DMS 273 treated with DMSO at 0.1 percent for 48 hours (cell line): ENCODE measurements at places on chromosomes 5 and 9.
A peak's percentile ranks its signal among the peaks of the same experiment; 100 is the strongest.

GRCh38 chr9:137198051-137198901 lies 2.3 kb downstream of the TPRN start:
- DNase-seq: no peak

- DNase-seq: no peak
These were observed 52.6 kb upstream of the KLF9 start for GRCh38 chr9:70466976-70467561.

GRCh38 chr9:72589667-72590521 lies 68.5 kb downstream of the TMC1 start:
- DNase-seq: peak; percentile 24

- DNase-seq: no peak
These were observed 8.0 kb downstream of the SPOCK1 start for GRCh38 chr5:137491121-137491520.

- DNase-seq: no peak
These were observed 166.4 kb upstream of the OTULINL start for GRCh38 chr5:14415024-14415697.

DNA sequence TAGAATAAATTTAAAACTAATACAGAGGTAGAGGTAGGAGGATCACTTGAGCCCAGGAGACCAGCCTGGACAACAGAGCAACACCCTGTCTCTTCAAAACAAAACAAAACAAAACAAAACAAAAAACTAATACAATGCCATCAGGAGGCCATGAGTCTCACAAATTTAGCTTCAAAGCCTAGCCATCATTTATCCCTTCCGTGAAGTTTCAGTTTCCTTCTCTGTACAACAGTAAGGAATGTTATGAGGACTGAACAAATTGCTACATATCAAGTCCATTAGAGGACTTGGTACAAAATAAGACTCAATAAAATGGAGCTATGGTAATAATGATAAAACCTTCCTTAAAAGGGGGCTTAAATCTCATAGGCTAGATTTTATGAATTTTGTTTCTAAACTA lies 60.8 kb downstream of the MAPKAP1 start:
- no peak for DNase-seq

DNA sequence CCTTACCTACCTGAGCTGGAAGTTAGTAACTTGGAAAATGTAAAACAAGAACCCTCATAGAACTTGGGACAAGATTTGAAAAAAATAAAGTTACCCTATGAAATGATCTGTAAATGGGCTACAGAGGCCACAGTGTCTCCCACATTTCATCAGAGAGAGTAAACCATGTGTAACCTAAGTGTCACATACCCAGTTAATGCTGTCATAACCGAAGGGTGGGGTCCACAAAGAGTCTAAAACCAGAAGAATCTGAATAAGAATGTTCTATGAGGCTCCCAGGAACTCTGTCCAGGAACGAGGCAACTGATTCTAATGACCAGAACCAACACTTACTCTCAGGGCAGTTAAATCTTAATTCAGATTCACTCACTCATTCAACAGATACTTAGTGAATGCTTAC lies 1.0 kb upstream of the FAM13B start:
- no peak for DNase-seq

DNA sequence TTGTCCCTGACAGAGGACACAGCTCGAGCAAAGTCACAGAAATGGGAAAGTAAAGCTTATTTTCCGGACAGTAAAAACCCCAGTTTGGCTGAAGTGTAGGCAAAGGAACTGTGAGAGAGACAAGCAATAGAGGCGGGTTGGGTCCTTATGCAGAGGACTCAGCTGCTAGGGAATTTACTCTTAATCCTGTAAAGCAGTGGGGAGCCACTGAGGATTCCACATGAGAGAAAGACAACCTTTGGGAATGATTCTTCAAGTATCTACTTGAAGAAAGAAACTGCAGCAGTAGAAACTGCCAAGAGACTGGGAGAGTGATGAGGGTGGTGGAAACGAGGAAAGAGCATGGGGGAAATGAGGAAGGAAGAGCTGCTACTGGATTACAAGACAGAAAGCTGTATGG lies 20.2 kb downstream of the ASTN2 start:
- DNase-seq: no peak

DNA sequence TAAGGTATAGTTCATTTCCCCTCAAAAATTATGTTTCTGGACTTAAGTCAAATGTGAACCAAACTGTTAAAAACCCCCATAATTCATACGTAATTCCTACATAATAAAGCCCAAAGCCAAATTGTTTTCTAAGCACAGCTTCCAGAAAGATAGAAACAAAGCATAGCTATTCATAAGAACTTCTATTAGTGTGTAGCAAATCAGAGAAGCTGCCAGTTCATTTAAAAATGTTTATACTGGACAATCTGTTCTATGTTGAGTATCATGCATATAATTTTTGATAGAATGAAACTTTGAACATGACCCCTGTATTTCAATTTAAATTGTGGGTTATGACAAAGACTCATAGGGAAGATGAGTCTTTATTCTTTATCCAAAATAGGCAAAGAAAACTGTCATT lies 119.0 kb upstream of the TXNDC8 start:
- no peak for DNase-seq

GRCh38 chr5:90387508-90387907 lies 22.0 kb downstream of the CETN3 start:
- no peak for DNase-seq

DNA sequence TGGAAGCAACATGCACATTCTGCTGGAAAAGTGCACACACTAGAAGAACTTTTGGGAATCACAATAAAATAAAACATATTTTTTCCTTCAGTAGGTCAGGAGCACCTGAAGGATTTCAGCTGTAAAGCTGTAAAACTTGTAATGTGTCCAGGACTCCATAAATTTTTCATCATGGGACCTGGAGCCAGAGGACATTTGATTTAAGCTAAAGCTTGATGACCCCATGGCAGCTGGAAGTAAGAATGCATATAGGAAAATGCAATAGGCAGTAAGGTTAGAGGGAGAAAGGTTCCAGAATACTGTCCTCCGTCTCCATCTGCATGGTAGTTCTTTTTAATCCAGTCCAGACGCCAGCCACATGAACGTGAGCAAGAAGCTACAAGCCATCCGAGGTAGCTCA lies 166.0 kb downstream of the ADAMTSL1 start:
- DNase-seq: no peak

GRCh38 chr9:124766815-124767554 lies 4.1 kb downstream of the NR6A1 start:
- DNase-seq: no peak

DNA sequence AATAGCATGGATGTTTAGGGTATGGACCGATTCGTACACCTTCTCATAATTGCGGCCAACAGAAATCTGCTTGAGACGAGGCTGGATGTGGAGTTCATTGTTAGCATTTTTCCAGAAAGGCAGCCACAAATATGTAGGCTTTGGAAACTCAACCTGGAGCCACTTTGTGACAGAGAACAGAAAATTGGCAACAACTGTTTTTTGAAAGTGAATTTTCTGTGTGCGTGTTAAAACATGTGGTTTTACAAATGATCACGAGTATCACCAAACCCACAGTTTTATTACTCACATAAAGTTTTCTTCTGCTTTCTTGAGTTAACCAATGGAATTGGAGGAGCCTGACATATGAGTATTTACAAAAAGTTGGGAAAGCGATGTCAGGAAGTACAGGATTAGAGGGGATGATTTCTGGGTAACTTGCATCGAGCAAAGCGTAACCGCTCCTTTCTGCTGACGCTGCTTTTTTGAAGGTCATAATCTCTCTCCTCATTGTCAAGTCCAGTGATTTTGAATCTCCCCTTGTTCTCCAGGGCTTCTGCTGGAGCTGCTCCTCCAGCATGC lies 138.5 kb upstream of the TAF11L2 start:
- DNase-seq: no peak

DNA sequence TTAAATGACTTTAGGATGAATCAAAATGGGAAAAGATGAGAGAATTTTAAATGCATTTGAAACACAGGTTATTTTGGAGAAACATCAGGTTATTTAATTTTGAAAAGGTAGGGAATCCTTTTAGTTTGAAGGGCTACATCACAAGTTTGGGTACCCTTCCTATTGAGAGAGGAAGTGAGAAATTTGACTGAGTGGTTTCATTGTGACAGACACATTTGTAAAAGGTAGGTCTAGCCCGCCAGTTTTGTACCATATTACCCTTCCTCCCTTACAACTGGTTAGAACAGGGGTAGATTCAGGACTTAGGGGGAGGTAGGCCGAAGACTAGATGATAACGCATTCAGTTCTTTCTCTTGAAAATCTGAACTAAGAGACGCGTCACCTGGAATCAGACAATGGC lies 464.2 kb downstream of the EBF1 start:
- no peak for DNase-seq

DNA sequence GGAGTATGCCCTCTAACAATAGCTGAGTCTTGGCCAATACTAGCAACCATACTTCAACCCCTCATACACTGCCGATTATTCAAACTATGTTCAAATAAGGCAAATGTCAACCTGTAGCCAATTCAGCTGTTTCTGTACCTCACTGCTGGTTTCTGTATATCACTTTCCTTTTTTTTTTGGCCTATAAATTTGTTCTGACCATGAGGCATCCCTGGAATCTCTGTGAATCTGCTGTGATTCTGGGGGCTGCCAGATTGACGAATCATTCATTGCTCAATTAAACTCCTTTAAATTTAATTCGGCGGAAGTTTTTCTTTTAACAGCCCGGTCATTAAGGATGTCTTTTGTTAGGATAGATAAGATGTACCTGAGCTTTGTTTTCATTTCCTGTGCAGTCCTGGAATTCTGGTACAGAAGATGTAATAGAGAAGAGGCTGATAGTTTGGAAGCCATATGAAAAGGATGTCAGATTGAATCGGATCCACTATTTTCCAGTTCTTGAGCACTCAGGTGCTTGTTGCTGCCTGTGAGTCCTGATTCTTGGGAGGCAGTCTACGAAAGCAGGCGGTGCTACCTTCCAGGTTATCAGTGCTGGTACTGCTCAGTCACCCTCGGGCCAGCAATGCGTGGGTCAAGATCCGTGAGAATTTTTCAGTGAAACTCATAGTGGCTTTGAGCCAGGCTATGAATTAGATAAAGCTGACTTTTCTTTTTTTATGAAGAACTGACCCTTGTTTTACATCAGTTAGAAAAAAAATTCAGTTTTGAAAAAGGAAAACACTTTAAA lies 106.2 kb upstream of the TUT7 start:
- DNase-seq: no peak

GRCh38 chr9:91856419-91856818 lies 93.6 kb downstream of the ROR2 start:
- DNase-seq: no peak

GRCh38 chr9:77946969-77947620 lies 84.5 kb downstream of the GNAQ start:
- no peak for DNase-seq

DNA sequence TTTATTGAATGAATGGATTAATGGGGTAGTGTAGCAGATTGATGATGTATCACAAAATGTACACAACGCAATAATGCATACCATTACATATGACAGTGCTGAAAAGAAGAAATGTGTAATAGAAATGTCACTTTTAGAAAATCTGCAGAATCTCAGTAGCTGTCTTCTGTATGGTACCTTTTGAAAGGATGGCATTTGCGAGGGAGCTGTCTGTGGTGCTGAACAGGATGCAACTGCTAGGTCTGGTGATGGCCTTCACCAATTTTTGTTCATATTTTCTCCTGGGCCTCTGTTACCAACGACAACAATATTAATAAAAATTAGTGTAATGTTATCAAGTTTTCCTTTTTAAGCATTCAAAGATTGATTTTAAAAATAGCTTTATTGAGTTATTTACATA lies 36.2 kb upstream of the OTULIN start:
- no peak for DNase-seq

GRCh38 chr5:75441560-75441959 lies 69.9 kb downstream of the CERT1 start:
- no peak for DNase-seq

DNA sequence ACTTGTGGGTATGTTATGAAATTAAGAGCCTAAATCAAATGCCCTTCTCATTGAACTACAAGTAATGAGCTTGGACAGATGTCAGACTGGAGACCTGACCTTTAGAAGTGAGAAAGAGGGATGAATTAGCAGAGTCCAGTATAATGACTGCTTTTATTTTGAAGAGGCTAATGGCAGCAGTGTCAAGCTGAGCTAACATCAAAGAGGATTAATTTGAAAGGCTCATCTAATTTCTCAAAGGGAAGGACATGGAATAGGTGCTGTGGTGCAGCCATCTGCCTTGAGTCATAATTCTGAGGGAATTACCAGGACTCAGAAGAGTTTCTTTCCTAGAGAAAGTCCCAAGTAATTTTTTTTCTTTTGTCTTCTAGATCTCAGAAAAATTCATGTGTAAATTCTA lies 57.6 kb downstream of the FAM81B start:
- DNase-seq: no peak

GRCh38 chr5:57859626-57860025 lies 377.0 kb upstream of the ACTBL2 start:
- no peak for DNase-seq

DNA sequence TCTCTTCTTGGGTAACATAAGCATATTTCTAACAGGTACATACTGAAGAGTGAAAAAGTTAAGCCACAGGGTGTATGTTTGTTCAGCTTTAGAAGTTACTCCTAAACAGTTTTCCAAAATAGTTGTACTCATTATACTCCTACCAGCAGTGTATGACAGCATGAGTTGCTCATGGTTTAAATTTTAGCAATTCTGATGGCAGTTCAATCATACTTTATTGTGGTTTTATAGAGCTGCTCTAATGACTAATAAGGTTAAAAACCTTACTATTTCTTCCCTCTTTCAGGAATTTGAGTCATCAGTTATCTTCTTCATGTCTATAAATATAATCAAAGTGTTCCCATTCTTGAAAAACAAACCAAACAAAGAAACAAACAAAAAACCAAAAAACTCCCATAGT lies 81.5 kb downstream of the CAAP1 start:
- no peak for DNase-seq

DNA sequence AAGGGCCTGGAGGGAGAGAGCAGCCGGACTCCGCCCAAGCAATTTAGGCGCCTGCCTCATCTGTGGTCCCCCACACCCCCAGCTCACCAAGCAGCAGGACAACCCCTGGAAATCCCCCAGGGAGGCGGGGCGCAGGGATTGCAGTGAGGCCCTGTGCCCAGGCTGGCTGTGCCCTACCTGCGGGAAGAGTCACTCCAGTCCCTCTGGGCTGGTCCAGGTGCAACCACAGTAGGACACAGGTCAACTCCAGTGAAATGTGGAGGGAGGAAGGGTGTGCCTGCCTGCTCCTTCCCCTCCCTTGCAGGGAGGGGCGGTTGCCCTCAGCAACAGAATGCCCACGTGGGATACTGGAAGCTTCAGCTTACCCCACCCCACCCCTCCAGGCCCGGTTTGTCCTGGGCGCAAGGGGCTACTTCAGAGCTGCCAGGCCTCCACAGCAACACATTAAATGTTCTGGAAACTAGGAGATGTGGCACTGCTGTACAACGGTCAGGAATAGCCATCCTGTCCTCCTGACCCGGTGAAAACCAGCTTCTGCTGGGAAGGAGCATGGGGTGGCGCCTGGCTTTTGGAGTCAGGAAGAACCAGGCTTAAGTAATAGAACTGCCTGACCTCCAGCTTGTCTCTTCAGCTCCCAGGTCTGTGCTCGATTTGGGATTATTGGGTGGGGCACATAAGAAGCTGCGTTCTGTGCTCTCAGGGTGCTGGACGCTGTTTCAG lies 22.5 kb downstream of the ABO start:
- no peak for DNase-seq

GRCh38 chr5:38562444-38563210 lies 6.2 kb upstream of the LIFR start:
- DNase-seq: no peak
